ENCODE measurements at places on chromosomes 5 and 9. TPM values are rescaled to one million over a fixed set of nuclear protein-coding genes. Genes with fewer than 3 reads are reported as not detected.

KCNT1 gene
- total RNA-seq = not detected

C9 gene
- total RNA-seq = not detected

LECT2 gene
- total RNA-seq = not detected

TMEM252 gene
- total RNA-seq = not detected

NANS gene
- total RNA-seq = 164 TPM
